ENCODE measurements at places on chromosomes 5 and 9.

DNA sequence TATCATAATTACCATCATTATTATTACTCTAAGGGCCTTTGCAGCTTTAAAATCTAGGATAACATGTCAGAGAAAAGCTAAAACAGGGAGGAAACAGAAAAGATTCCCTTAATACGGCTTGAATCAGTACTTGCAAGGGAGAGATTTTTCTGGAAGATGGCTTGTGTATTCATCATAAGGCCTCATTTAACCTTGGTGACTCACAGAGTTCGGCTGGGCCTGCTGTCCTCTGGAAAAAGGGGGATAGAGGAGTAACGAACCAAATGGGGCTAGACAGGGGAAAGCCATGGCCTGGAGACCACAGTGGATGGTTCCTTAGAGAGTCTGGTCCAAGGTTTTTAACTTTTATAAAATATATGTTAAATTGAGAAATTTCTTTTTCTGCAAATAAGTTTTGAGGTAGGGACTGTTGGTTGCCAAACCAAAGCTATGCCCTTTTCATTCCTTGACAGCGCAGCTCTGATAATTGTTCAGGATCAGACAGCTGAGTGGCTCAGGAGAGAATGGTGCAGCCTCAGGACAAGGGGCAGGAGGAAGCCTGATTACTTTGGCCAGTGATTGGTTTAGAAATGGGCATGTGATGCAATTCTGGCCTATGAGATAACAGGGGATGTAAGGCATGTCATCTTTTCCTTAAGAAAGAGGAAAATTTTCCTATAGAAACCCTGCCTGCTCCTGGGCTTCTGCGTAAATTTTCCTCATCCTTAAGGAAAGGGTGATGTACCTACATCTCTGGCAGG, 25.6 kb upstream of the GSN start:
- DNase-seq, result no peak

DNA sequence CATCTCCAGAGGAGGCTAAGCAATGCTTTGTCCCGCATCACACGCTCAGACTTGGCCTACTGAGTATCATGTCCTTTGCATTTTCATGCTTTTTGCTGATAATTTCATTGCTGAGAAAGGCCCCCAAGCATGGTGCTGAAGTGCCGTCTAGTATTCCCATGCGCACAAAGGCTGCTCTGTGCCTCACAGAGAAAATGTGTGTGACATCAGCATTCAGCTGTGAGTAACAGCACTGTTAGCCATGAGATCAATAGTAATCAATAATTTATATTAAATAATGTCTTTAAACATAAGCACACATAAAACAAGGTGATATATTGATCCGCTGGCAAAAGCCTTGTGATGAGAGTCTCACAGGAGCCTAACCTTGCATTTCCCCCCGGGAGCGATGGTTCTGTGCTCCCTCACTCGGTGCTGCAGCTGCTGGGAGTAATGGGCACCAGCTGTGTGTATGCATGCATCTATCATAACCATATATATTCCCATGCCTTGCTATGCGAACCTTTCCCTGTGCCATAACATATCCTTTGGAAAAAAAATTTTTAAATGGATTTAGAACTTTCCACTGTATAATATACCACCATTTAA, 50.4 kb upstream of the RNF130 start:
- no peak for DNase-seq

DNA sequence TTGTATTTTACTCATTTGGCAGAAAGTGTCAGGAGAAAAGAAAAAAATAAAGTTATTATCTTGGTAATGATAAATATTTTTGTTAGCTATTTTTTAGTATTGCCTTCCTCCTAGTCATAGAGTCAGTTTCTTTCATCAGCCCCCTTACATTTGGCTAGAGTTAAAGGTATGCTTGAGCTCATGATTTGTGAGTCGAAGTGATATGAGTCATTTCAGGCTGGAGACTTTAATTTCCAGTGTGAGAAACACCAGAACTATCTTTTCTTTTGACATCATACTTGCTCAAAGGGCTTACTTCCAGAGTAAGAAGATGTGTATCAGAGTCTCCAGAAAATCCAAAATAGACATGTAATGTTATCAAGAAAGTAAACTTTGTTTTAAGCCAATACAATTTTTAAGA, 746.7 kb upstream of the TYRP1 start:
- DNase-seq, result no peak

DNA sequence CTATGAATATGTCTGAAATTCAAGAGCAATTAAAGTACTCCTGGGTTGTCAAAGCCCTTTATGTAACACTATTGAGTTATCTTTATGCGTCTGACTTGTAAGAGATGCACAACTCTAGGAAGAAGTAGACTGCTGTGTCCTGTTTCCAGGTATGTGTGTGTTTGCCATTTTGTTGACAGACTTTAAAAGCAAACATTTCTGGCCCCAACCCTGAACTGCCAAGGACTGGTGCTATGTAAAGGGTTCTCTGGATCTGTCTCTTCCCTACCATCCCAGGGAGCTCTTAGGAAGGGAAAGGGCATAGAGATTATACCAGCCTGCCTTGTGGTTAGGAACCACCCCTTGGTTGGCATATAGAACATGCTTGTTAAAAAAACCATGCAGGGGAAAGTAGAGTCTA, 12.1 kb downstream of the SLC22A5 start:
- DNase-seq, result no peak

GRCh38 chr5:143446535-143447226, 43.2 kb upstream of the NR3C1 start:
- DNase-seq, result no peak

GRCh38 chr9:111386386-111386785, 56.4 kb upstream of the OR2K2 start:
- DNase-seq, result no peak

DNA sequence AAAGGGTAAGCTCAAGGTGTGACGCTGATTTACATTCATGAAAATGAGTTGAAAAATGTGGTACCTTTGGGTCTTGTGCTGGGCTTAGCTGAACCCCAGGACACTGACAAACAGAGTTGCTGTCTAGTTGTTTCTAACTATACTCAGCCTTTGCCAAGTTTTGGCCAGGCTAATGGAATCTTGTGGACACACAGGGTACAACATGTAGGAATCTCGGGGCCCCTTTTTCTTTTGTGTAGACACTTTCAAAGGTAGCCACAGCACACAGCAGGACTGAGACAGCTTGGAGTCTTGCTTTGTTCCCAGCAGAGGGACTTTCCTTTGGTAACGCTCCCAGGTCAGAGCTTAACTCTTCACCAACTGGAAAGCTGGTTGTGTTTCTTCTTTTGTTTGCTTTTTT, 7.8 kb downstream of the LIX1 start:
- DNase-seq, result no peak

- DNase-seq, result no peak
These were observed 12.3 kb downstream of the PAPPA start for GRCh38 chr9:116165912-116166311.

DNA sequence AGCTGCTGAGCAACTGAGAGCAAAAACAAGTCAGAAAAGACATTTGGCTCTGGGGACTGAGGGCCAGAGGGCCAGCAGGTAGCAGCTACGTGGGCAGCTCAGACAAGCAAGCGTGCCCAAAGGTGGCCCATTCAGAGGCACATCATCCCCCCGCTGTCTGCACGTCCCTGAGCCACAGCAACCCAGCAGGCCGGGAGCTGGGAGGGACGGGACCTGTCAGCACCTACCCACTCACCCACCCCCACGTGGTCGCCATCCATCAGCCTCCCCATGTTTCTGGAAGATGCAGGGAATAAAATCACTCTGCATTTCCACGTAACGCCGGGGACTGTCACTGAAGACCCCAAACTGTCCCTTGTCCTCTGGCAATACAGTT, 167.8 kb downstream of the COL23A1 start:
- DNase-seq, result no peak

- DNase-seq, result no peak
These were observed 113.7 kb downstream of the KLHL3 start for GRCh38 chr5:137621861-137622823.

DNA sequence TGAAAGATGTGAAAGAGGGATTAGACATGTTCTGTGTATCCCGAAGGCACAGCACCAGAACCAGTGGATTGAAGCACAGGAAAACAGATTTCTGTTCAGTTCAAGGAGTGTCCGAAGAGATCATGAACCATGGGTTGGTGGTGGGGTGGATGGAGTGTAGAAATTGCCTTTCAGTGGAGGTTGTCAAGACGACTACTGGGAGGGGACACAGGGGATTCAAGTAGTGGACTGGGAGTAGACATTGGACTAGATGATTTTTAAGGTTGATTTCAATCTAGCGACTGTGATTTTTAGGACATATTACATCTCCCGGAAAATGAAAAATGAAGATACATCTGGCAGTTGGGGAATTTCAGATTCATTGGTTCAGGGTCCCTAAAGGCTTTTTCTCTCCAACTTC, 35.9 kb upstream of the TNFAIP8 start:
- DNase-seq, result no peak

DNA sequence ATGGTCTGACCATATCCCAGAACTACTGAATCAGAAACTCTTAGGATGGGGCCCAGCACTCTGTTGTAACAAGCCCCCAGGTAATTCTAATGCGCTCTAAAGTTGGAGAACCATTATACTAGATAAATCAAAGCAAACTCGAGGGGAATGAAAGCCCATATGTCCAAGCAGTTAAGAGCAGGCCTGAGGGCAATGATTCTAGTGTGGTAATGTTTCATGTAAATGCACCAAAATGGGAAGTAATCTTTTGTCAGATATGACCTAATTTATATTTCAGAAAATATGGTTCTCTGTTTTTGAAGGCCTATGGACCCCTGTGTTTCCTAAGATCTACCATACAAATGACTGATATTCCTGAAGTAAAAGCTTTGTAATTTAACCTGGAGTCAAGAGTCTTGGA, 108.0 kb upstream of the PTGER4 start:
- no peak for DNase-seq

- DNase-seq, result no peak
These were observed 234.5 kb upstream of the SLC24A2 start for GRCh38 chr9:20023210-20023905.

DNA sequence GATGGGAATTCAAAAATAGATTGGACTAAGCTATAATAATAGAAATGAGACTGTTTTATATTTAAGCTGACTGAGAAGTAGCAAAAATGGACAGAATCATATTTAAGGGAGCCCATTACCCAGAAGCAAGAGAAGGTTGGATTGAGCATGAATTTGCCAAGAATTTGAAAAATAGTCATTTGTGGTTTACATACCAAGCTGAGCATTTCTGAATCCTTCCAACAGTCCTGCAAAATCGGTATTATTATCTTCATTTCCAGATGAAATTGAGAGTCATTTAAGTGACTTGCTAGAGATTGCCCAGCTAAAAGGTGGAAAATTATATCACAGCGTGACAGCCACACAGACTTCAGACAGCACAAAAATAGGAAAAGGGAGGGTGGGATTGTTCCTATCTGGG, 48.4 kb downstream of the TNFSF15 start:
- no peak for DNase-seq

DNA sequence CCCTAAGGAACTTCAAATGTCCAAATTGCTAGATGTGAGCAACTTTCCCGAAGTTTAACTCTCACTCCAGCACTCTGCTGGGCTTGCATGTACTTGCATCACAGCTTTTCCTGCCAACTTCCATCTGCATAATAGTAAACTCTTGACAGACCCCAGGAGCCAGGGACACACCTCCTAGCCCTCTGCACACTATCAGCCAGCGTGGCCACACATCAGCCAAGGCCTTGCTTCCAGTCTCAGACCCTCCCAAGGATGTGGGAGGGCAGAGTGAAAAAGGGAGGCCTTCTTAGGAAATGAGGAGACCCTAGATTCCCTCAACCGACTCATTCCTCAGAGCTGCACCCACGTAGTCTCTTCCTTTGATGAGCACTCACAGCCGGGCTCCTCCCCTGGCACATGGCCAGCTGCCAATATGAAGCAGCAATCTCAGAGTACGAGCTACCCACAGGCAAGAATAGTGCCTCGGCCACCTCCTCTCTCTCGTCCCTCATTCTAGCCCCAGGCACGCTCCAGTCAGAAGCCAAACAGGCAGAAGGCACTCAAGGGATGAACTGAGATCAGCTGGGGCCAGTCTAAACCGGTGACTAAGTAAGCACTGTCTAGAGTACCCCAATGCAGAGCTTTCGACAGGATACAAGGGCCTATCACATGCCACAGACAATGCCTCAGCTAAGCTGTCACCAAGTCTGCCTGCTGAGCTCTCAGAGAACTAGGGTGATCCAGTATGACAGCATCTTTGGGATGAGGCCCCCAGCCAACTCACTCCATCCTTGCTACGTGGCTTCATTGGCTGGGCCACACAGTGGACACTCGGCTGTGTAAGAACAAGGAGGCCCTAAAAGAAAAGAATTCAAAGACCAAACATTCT, 2.3 kb downstream of the P4HA2 start:
- peak; percentile 52 for DNase-seq

- no peak for DNase-seq
These were observed 480.4 kb upstream of the TUSC1 start for GRCh38 chr9:26158631-26159150.

DNA sequence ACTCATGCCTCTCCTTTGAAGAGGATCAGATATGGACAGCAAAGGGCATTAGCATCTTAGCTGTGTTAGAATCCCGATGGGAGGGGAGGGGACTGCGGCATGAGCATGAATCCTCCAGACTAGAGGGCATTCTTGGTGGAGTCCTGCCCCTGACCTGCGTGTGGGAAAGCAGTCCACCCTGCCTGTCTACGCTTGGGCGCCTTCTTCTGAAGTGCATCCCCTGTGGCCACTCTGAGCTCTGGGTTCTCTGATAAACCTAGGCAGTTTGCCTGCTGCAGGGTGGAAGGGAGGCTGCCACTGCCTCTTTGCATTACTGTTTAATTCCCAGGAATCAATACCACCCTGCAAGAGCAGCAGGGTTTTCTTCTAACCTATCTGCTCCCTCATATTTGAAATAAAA, 169.3 kb downstream of the INSYN2B start:
- no peak for DNase-seq

DNA sequence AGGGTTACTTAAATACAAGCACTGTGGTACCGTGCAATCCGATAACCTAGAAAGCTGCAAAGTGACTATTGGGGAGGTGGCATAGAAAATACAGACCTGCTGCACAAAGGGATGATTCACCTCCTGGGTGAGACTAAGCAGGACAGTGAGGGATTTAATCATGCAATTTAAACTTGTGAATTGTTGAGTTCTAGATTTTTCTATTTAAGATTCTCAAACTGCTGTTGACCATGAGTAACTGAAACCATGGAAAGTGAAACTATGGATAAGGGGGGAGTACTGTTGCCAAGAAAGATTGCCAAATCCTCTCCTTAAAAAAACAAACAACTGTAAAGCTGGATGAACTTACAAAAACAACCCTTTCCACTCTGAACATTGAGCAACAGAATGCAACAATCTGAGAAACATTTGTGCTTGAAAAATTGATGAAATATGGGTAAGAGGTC, 61.5 kb upstream of the NUDT12 start:
- no peak for DNase-seq

GRCh38 chr5:180135128-180135955, 63.8 kb upstream of the RNF130 start:
- peak; percentile 54 for DNase-seq
